ENCODE measurements at places on chromosomes 2 and 18.

DNA sequence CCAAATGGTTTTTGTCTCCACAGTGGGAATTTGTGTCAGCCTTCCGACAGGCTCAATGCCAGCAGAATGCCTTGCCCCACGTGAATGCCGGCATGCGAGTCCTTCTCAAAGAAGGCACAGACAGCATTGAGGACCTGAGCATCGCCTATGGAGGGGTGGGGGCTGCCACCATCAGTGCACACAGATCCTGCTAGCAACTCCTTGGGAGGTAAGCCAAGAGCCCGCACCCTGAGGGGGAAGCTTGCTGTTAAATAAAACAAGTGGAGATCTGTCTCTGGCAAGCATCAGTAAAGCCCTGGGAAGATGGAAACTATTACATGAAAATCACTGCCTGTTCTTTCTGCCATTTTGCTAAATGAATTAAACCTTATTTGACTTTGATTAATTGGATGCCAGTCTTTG is 67.5 kb upstream of the BZW1 start:
- DNase-seq: no peak

DNA sequence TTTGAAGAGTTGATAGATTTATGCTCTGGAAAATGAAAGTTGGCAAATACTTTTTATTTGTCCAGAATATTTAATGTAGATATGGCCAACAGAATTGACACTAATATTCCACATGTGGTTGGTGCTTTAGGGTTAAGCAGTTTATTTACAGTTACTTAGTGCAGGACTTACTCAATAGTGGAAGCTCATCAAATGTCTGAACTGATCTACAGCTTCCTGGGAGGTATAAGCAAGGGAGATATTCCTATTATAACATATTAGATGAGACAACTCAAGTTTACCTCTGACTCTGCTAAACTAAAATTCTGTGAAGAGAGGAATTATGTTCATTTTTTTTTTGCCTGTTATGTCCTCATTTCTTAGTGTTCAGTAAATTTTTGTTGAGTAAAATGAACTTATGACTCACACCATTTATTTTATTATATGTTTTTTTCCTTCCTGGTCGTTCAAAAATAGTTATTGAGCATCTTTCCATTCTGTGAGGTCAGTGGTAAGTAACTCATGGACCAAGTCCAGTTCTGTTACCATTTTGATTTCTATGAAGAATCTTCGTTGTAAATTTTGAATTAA is 13.6 kb downstream of the ABI2 start:
- no peak for DNase-seq

DNA sequence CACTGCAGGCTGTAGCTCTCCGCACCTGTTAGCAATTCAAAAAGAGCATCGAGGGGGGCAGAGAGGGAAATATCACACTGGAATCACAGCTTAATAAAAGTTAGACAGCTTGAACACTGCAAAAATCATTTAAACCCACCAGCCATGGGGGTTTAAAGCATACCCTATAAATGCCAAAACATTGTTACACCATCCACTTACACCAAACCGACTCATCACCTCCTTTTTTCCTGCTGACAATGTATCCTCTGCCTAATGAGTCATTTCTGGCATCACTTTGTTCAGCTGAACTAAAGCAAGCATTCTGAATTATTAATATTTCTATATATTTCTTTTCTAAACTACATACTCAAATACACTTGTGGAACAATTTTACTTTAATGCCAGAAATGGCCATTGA is 21.6 kb downstream of the MC4R start:
- DNase-seq: no peak

GRCh38 chr2:105789745-105790460 is 45.2 kb downstream of the NCK2 start:
- peak; percentile 36 for DNase-seq

GRCh38 chr2:170723446-170723958 is 8.4 kb downstream of the SP5 start:
- DNase-seq: no peak

DNA sequence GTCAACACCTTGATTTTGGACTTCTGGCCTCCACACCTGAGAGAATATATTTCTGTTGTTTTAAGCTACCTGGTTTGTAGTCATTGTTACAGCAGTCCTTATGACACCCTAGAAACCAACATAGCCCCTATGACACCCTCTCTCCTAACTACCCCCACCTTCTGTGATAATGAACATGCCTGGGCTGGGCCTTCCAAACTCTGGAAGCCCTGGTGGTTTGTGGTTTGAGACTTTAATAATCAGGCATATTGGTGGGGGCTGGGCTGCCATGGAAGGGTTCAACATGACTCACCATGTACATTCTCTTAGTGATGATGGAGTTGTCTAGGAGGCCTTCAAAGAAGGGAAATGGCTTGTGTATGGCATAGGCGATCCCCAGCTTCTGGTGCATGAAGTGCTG is 3.3 kb downstream of the SP110 start:
- peak; percentile 43 for DNase-seq

DNA sequence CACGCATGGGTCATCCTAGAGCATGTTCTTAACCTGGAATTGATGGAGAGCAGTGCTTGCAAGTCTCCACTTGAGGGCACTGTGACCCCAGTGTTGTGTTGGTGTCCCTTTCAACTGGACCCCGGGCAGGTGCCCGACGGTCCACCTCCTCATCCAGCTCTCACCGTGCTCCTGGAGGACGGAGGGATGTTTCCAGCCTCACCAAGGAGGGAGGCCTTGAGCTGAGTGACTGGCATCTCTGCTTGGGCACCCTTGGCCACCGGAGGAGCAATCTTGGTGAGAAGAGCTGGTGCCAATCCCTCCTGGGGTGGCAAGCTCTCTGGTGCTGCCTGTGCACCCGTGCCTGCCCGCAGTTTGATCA is 45.4 kb upstream of the ASB18 start:
- no peak for DNase-seq

DNA sequence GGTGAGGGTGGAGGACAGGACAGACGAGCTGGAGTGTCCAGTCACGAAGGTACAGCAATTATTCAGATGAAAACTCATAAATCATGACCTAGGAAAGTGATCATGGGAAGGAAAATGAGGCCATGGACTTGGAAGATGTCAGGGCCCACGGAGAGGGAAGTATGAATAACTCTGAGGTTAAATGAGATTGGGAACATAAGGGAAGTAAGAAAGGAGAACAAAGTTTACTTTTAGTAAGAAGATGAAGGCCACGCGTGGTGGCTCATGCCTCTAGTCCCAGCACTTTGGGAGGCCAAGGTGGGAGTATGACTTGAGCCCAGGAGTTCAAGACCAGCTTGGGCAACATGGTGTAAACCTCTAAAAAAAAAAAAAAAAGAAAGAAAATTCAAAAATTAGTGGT is 56.2 kb downstream of the AQP4 start:
- DNase-seq: no peak

GRCh38 chr2:160377204-160377995 is 116.2 kb downstream of the RBMS1 start:
- DNase-seq: no peak

- DNase-seq: no peak
These were observed 89.1 kb downstream of the RAD51AP2 start for GRCh38 chr2:17429130-17429529.

GRCh38 chr2:8481463-8482009 is 200.3 kb upstream of the ID2 start:
- DNase-seq: no peak

- DNase-seq: no peak
These were observed 163.0 kb upstream of the NOSTRIN start for GRCh38 chr2:168639441-168639898.

DNA sequence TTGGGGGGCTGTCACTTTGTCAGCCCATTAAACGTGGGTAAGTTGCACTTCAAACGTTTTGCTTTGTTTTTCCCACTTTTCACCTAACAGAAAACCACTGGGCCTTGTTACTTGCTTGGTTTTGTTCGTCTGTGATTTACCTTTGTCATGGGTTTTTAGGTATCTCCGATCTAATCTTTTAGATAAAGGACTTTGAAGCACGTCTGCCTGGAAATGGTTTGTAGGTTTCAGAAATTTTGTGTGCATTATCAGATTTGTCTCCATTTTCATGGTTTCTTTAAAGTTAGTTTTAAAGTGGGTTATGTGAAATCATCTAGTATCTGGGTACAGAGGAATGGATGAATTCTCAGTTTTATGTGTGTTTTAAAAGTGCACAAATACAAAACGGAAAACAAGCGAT is 6.4 kb downstream of the CTDP1 start:
- no peak for DNase-seq

DNA sequence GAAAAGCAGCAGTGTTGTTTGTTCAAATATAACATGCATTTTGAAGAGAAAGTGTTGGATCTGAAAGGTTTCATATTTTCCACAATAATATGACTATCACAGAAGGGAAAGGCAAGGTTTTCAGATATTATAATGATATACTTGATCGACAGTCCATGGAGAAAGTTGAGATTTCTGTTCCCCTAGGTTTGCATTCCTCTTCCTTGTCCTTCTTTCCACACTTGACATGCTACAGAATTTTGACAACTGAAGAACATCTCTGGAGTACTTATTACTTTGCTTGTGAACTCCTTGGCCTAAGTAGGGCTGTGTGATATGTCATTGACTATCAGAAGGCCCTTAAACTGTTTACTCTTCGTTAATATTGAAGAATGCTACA is 46.5 kb downstream of the TMEFF2 start:
- DNase-seq: no peak

GRCh38 chr2:503288-503999 is 173.8 kb downstream of the TMEM18 start:
- no peak for DNase-seq

DNA sequence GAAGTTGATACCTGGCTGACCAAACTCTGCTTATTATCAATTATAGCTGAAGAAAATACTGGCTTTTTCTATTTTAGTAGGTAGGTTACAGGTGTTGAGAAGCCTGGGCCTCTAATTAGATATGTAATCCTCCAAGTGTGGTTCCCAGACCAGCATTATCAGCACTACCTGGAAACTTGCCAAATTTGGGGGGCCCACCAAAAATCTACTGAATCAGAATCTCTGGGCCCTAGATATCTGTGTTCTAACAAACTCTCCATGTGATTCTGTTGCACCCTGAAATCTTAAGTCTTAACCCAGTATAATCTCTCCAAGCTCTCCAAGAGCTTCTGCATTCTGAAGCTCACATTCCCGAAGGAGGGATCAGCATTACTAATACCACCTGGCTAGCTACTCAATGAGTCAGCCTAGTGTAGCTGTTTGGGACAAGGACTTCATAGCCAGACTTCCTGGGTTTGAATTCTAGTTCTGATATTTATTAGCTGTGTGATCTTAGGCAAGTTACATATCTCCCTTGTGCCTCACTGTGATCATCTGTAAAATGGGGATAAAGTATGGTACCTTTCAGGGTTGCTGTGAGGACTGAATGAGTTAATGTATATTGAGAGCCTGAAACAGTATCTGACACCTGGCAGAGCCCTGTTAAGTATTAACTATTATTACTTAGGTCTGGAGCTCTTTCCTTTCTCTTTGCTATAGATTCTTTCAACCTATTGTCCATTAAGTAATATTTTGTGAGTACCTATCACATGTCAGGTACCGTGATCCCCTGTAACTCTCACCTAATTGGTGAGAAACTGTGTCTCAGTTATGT is 94.1 kb upstream of the CD302 start:
- no peak for DNase-seq

DNA sequence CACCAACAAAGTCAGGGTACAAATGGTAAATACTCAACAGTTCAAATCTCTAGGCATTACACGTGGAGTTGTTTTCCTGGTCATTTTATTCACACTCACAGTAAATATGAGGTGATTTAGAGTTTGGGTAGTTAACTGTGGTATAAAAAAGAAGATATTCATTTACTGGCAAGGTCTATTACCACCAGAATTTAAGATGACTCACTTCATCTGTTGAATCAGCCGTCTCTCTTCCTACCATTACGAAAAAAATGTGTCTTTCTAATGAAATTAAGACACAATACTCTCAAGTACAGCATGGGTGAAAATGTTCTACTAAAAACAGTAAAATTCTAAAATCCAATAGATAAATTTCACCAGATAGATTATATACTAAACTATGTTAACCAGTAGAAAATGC is 21.0 kb upstream of the GPR75 start:
- DNase-seq: no peak

GRCh38 chr18:74411475-74411874 is 45.6 kb downstream of the DIPK1C start:
- DNase-seq: no peak

GRCh38 chr2:44273596-44273995 is 1.7 kb upstream of the SLC3A1 start:
- DNase-seq: no peak

DNA sequence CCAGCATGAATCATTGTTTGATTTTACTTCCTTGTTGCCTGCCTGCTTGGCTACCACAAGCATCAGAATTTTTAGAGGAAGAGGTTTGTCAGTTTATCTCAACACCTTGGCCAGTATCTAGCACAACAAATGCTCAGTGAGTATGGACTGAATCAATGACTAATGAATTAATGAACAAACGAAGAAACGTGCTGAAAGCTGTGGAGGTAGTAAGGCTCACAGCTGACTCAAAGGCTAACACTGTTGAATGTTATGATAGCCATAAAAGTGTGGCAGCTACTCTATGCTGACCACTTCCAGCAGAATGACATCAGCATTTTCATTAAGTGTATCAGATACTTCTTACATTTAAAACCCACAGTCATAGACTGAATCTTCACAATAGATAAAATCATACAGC is 543.4 kb downstream of the IRS1 start:
- no peak for DNase-seq

- DNase-seq: no peak
These were observed 141.7 kb downstream of the OTX1 start for GRCh38 chr2:63192169-63192888.

DNA sequence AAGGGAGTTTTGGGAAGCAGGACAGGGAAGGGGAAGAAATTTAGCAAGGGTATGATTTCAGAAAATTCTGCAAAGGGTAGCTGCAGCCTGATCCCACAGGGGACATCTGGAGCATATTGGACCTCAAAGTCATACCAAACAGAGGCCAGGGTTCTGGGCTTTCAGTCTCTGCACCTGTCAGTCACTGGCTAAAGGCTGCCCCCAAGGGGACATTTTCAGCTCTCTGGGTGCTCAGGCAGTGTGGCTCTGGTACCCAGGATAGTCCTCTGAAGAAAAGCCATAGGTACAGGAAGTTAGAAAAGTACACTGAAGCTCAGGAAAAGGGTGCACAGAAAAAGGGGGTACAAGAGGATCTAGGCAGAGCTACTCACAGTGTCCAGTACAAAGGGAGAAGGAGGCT is 149.2 kb downstream of the INSIG2 start:
- no peak for DNase-seq

DNA sequence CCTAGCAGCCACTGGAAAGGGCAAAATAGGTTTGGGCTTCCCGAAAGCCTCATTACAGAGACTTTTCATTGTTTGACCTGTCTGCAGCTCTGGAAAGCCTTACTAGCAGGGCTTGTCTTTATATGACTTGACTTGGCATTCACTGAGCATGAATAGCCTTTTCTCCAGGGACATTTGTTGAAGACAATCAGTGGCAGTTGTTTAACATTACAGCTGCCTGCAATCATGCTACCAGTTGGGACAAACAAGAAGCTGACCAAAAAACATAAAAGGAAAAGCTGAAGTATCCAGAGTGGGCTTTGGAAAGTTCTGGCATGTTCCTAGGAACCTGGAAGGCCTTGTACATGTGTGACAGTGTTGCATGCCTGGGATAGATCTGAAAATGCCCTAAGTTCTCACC is 121.4 kb downstream of the KCNF1 start:
- no peak for DNase-seq
